ENCODE measurements at places on chromosomes 11 and 22.

DNA sequence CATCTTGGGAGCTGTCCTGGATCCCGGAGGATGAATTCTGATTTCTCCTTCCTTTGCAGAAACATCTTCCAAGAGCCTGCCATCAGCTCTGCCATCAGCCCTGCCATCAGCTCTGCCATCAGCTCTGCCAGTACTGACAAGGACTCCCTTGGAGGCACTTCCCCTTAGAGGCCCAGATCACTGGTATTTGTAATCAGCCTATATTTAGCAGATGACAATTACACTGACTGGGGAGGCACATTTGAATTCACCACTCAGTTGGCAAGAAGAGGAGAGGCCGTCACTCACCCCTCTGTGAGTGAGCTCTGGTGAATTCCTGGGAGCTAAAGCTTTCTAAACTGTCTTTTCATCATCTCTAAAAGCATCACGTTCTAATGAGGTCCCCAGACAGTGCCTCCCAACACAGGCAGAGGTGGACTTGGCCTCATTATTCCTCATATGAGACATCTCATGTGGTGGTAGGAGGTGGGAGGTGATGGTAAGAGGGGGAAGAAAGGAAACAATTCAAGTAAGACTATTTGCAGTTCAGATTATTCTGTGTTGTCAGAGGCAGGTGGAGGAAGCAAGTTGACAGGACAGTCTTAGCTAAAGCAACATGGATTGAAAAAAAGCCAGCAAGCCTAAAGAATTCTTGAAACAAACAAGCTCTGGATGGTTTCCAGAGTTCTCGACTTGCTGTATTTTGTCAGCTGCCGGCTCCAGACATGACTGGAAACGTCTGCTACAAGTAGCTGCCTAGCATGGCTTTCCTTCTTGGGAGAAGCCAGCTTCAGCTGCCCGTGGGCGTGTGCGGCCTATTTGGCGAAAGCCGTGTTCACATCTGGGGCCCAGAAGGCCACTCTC lies 771.7 kb downstream of the TBC1D22A start:
- DNase-seq: no peak

DNA sequence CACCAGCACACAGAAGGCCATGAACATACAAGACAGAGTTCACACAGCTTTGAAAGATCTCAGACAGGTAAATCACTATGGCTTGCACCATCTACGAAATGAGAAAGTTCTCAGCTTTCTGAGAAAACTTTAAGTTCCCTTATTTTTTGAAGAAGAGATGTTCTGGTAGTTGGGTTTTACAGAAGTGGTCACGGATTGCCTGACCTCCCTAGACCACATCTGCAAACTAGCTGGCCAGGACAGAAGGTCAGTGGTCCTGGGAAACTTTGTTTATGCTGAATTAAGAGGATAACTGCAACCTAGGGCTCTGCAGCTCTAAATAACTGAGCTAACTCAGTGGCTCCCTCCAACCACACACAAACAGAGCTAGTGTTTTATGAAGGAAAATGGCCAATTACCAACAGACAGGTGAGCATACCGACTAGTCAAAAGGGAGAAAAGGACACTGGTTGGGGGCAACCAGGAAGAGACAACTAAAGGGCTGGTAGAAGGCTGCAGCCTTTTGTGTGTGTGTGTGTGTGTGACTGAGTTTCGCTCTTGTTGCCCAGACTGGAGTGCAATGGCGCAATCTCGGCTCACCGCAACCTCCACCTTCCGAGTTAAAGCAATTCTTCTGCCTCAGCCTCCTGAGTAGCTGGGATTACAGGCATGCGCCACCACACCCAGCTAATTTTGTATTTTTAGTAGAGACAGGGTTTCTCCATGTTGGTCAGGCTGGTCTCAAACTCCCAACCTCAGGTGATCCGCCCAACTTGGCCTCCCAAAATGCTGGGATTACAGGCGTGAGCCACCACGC lies 8.5 kb upstream of the SCN2B start:
- DNase-seq: no peak

DNA sequence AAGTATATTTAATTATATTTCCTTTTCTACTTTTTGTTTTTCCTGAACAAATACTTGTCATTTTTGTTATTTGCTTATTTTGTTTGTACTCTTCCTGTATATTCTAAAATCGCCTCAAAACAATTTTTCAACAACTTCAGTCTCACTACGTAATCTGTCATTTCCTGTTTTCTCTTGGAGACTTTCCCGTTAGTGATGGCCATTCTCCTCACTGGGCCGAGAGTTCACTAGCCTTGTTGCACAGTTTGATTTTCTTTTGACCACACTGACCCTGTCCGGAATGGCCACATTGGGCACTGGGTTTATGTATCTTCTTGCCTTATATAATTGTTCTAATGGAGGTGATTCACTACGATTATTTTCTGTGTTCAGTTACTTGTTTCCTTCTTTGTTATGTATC lies 726.1 kb downstream of the FAM181B start:
- no peak for DNase-seq

GRCh38 chr11:88813233-88813915 lies 252.4 kb downstream of the GRM5 start:
- no peak for DNase-seq

GRCh38 chr22:29369460-29369859 lies 18.9 kb downstream of the AP1B1 start:
- no peak for DNase-seq
